Stimulated activated CD4-positive, alpha-beta T cell treated with anti-CD3 and anti-CD28 coated beads, Interleukin-1b, Interleukin-23, amount 100 ng/mL, for 4 hours (primary cell): ENCODE measurements at places on chromosomes 7 and 10.

GRCh38 chr10:77927402-77928246, 1.1 kb upstream of the DLG5 start:
- DNase-seq, result no peak

GRCh38 chr7:28173531-28173930, 7.1 kb downstream of the JAZF1 start:
- DNase-seq, result no peak

- no peak for DNase-seq
These were observed 54.8 kb downstream of the EVX1 start for GRCh38 chr7:27297356-27297755.

DNA sequence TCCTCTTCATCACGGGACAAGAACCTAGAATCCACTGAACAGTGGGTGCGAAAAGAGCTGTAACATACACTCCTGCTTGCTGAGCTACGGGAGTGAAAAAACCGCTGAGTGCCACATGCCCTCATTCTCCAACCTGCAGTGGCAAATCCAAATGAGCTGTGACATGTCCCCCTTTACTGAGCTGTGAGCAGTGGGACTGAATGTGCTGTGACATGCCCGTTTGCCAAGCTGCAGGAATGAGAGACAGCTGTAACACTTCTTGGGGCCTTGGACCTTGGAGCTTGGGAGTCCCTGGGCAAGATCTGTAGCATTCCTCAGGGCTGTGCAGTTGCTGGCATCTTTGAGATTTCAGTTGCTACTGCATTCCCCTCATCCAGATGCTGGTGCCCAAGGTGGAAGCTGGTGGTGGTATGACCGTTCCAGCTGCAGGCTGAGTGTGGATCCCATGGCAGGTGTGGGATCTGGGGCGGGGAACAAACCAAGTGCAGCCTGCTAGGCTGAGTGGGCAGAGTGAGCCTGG, 85.0 kb downstream of the TMEM106B start:
- DNase-seq, result no peak

GRCh38 chr10:96996275-96996965, 164.3 kb downstream of the LCOR start:
- no peak for DNase-seq

GRCh38 chr10:102409604-102410428, 8.8 kb downstream of the PSD start:
- no peak for DNase-seq

DNA sequence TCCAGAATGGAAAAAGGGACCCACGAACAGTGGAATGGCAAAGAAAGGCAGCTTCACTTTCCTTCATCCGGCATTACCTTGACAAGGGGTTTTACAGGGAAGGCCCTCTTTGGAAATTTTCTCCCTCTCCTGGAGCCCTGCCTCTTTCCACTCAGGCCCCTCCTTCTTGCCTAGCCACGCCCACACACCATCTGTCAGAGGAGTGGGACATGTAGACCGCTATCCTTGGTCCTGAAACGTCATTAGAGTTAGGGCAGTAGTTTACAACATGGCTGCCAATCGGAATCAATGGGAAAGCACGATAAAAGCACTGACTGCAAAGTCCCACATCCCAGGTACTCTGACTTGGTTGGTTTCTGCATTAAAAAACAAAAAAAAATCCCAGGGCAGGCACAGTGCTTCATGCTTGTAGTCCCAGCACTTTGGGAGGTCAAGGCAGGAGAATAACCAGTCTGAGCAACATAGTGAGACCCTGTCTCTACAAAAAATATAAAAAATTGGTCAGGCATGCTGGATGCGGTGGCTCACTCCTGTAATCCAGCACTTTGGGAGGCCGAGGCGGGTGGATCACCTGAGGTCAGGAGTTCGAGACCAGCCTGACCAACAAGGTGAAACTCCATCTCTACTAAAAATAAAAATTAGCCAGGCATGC, 96.4 kb downstream of the MARCHF5 start:
- DNase-seq, result no peak

DNA sequence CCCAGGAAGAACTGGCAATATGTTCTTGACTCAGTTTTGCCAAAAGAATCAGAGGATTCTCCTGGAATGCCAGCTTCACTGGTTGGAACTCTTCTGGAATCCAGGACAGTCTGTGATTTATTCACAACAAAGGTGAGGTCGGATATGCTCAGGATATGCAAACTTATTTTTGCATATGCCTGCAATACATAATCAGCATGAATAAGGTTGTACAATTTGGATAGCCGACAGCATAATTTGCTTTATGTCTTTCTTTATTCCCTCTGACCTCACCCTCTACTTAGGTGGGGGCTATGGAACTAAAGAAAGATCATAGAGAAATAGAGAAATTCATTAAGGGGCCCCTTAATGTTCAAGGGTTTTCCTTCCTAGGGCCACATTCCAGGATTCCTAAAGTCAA, 57.6 kb upstream of the AKR1E2 start:
- DNase-seq, result no peak

- DNase-seq, result peak; percentile 67
These were observed at the start of gene PCBD1 for GRCh38 chr10:70887804-70888800. Gene PCBD1 (minus strand): TSS chr10:70888565. CDS start chr10:70888533, 32 bp downstream.

DNA sequence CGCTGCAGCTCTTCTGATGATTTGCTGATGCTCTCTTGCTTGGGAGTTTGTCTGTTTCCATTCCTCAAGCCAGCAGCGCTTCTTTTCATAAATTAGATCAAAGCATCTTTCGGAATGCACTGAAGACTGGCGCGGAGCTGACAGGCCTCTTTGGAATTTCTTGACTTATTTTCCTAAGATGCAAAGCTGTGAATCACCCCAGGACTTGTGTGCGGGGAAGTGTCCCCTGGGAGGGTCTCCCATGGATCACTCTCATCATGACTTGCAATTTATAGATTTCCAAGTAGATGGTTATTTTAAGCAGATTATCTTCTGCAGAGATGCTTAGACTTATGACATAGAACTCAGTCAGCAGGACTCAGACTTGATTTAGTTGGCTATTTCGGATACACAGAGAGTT, 467.2 kb downstream of the TCERG1L start:
- no peak for DNase-seq

- no peak for DNase-seq
These were observed 214.2 kb upstream of the KAT6B start for GRCh38 chr10:74612195-74612594.

DNA sequence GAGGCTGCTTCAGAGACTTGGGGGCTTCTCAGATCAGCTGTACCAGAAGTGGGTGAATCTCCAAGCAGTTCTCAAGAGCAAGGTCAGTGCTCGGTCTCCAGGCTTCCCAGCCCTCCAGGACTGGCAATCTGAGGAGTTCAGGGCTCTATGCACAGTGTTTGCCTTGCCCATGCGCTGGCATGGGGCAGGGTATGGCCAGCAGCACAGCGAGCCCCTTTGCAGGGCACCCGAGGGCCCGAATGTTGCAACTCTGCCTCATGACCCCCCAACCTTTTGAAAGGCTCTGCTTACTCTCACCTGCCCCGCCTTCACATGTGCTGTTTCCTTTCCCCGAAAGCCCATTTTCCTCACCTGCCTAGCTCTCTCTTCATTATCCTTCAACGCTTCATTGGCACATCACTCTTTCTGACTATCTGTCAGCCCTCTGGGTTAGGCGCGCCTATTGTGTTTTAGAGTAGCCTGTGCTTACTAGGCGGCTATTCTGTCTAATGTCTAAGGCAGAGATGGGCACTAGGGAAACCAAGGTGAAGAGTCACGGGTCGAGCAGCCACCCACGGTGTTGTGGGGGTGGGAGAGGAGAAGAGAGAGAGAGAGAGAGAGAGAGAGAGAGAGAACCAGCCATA, 83.6 kb downstream of the WDFY4 start:
- no peak for DNase-seq

- DNase-seq, result no peak
These were observed 37.8 kb downstream of the STEAP4 start for GRCh38 chr7:88268858-88269257.

GRCh38 chr10:105183536-105183935, 542.4 kb downstream of the SORCS3 start:
- no peak for DNase-seq

- DNase-seq, result no peak
These were observed 22.9 kb upstream of the NANOS1 start for GRCh38 chr10:119006451-119007210.

DNA sequence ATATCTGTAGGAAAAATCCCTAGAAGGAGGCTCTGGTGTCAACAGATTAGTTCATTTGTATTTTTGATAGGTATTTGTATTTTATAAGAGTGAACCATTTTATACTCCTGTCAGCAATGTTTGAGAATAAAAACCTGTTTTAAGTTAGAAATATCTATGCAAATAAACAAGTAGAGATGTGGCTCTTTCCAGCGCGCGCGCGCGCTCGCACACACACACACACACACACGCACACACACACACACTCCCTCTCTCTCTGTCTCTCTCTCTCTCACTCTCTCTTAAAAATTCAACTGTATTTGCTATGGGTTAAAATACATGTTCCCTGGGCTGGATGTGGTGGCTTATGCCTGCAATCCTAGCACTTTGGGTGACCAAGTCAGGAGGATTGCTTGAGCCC, 113.9 kb downstream of the SUGCT start:
- DNase-seq, result no peak

DNA sequence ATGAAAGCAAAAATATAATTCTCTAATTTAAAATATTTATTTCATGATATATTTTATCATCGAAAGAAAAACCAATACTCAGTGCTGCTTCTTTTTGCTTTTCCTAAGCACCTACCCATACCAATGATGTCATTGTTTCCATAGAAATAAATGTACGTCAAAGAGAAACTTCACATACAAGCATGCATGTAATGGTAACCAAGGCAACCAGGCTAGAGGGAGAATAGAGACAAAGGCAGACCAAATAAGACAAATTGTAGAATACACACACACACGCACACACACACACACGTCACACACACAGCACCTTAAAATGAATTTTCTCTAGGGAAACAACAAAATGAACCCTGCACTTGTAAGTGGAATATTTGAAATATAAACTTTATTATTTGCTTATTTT, 75.5 kb downstream of the MACC1 start:
- DNase-seq, result no peak

GRCh38 chr10:22976534-22976933, 48.7 kb downstream of the ARMC3 start:
- no peak for DNase-seq

GRCh38 chr10:2619916-2620315, 447.4 kb upstream of the PFKP start:
- DNase-seq, result no peak

DNA sequence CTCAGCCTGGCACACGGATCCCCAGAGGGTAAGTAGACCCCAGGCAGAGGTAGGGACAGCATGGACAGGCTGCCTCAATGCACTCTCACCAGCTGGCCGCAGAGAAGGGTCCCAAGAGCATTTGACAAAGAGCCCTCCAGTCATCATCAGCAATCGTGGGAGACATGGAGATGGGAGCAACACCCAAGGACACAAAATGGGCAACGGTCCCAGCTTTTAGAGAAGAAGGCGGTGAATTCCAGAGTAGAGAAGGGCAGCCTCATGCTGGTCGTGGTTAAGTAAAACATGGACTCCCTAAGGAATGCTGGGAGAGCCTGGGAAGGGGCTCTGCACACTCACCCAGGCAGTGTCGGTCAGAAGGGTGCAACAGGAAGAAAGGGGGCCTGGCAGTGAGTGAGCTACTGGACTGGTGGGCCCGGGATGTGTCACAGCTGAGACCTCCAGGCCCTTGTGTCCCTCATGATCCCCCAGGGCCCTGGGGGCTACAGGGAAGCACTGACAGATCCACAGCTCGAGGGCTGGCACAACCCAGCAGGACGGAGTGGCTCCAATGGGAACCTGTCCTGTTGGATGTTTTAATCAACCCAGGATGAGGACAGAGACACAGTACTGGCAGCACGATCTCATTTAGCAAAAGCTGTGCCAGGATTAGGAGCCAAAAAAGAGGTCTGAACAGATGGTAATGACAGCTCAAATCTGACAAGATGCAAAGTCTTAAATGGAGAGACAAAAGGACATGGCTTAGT, 147.1 kb downstream of the NEURL1 start:
- no peak for DNase-seq

DNA sequence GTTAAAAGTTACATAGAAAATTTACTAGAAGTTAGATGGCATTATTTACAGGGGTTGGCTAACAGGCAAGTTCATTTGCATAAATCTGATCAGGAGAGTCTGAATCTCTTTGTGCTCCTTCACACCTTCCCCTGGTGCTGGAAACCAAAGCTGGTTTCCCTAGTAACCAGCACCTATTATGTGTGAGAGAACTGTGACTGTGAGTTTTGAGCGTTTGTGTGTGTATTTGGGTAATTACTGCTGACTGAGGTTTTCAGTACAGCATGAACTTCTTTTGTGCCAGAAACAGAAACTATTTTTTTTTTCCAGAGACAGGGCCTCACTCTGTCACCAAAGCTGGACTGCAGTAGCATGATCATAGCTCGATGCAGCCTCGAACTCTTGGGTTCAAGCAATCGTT, 10.3 kb upstream of the IFIT1B start:
- no peak for DNase-seq

GRCh38 chr10:78186572-78186971, 152.9 kb downstream of the RPS24 start:
- DNase-seq, result no peak

- no peak for DNase-seq
These were observed 650.7 kb downstream of the INHBA start for GRCh38 chr7:41052201-41052600.

- no peak for DNase-seq
These were observed 622.5 kb downstream of the TYW1 start for GRCh38 chr7:67619175-67619574.

DNA sequence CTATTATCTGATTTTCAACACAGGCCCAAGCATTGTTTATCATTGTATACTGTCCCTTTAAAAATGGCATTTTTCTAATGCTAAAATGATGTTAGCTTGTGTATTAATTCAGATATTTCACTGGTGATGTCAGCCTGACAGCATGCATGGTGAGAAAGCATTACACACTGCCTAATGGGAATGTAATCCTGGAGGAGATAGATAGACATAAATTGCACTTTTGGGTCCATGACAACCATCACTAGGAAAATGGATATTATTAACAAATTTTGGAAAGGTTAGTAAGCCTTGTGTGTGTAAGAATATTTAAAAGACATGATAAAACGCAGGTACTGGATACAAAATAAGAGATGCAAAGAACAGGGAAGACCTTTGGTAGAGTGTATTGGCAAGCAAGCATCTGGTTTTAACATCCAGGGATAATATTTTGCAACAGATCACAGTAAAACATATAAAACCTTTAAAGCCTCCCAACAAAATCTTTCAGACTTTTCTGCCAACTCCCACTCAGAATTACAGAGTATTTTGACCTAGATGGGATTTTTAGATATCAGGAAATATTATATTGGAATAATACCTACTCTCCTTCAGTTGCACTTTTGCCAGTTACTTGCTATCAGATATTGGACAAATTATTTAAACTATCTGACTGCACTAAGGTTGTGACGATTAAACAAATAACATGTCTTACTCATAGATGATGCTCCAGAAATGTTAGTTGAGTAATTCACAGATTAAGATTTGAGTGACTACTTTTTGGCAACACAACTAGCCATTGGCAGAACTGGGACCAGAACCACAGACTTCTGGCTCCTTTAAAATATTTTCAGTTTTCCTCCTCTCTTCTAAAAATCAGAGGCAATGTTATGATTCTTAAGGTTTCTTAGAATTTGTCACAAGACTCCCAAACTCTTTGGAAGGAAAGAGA, 291.6 kb upstream of the SEMA3C start:
- no peak for DNase-seq
